ENCODE measurements at places on chromosomes 1 and 21.
A peak's percentile ranks its signal among the peaks of the same experiment; 100 is the strongest.

GRCh38 chr1:110533230-110533629 lies 14.3 kb upstream of the KCNA10 start:
- DNase-seq, result no peak

- peak; percentile 7 for DNase-seq
These were observed 92.1 kb downstream of the MAB21L3 start for GRCh38 chr1:116203181-116203723.

- DNase-seq, result no peak
These were observed 15.3 kb upstream of the ZNF644 start for GRCh38 chr1:91036894-91037829.

DNA sequence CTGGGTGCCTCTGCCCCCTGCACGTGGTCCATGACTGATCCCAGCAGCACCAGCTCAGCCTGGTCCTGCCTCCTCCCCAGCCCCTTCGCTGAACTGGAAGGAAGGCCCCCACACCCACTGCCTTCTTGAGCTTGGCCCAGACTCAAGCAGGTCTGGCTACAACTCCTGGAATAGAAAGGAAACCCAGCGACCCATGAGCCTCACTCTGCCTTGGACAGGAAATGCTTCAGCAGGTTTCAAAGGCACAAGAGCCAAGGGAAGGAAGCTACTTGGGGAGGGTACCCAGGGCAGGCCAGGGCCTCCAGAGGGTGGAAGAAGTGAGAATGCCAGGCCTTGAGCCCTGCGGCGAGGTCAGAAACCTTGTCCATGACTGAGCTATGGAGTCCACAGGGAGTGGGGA lies 35.9 kb upstream of the RD3 start:
- no peak for DNase-seq

GRCh38 chr1:7493711-7494454 lies 277.2 kb upstream of the VAMP3 start:
- DNase-seq, result no peak

All from kidney tubule cell (primary cell).